NCI-H1417 treated with DMSO at 0.1 percent for 48 hours (cell line): ENCODE measurements at places on chromosomes 1 and 21.

- peak; percentile 45 for DNase-seq
These were observed 150.2 kb downstream of the CAMTA1 start for GRCh38 chr1:6935361-6935883.

GRCh38 chr1:24465099-24465498 lies 37.5 kb upstream of the RCAN3 start:
- DNase-seq = no peak

- DNase-seq = no peak
These were observed 11.5 kb downstream of the ADAMTSL4 start for GRCh38 chr1:150560576-150561253.

DNA sequence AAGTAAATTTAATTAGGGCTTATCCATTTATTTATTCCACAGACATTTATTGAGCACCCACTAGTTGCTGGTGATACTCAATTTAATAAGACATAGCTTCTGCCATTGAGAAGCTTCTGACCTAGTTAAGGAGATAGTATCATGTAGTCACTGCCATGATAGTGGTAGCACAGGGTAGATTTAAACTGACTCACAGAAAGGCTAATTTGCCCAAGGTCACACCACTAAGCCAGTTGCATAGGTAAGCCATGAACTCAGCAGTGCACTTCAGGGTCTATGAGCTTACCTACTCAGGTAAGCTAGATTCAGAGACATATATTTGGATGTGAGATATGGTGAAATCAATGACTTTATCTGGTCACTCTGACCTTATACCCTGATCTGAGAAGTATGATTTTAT lies 168.4 kb downstream of the TNFSF18 start:
- no peak for DNase-seq

DNA sequence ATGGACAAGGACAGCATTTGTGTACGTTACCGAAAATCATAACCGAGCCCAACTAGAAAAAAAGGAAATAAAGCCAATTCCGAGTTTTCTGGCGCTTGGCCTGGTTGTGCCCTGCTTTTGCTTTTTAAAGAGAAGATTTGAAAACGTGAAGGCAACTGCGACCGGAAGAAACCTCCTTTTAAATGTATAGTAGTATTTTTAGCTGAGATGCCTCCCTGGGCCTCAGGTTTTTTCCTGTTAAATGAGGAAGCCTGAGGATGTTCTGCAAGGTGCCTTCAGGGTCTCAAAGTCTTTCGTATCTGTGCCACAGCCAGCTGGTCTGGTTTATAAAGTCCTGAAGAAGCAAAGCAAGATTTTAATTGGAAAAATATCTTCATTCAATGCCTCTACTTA lies 371 bp upstream of the ODF2L start:
- DNase-seq = no peak

GRCh38 chr1:161285521-161285920 lies 24.2 kb downstream of the MPZ start:
- no peak for DNase-seq

DNA sequence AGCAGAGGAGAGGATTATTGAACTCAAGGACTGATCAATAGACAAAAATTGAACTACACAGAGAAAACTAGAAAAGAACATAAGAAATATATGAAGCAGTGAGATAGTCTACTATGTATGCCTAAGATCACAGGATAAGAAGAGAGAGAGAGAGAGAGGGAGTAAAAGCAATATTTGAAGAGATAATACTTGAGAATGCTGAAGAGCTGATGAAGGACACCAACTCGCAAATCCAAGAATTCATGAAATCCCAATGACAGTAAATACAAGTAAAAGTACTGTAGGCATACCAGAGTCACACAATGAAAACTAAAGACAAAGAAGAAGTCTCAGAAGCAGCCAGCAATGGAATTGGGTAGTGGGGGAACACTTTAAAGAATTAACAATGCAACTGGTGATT lies 260.1 kb upstream of the SPAG17 start:
- DNase-seq = no peak

DNA sequence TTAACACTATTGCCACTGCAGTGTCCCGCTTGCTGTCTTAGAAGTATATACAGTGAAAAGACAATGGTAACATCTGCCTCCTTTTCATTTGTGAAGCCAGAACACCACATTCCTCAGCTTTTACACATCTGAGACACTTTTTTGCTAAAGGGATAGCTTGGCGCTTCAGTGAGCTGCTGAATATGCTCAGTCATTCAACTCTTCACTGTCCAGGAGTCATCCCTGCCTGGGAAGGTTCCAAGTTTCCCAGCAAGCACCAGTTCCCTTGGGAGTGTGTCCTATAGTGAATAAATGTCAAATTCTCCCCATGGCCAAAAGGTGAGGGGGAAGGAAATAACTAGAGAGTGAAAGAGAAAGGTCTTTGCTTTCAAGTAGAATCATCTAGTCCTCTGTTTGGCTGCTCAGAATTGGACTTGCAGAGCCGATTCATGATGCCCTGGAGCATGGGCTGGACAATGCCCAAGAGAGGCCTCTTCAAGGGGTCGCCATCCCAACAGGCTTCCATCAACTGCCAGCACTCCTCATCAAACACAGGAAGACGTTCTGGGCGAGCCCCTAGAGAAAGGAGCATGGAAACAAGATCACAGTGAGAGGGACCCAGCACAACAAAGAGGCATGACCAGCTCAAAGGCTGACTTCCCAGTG lies 25.5 kb upstream of the RBBP5 start:
- no peak for DNase-seq

- DNase-seq = no peak
These were observed 83.5 kb downstream of the SYF2 start for GRCh38 chr1:25148673-25149300.

DNA sequence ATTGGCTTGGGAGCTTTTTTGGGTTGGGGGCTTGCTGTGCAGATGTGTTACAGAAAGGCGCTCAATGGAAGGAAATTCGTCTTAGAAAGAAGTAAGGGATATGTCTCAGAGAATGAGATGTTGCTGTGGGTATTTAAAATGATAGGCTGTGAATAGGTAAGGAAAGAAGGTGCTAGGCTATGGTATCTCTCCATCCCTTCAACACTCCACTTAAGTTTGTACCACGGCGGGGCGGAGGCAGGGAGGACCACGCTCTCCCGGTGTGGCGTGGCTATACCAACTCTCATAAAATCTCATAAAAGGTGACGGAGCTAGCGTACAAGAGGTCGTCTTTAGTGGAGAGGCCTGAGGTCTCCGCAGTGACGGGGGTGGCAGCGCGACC lies 305 bp upstream of the RPS6KC1 start:
- DNase-seq = no peak

DNA sequence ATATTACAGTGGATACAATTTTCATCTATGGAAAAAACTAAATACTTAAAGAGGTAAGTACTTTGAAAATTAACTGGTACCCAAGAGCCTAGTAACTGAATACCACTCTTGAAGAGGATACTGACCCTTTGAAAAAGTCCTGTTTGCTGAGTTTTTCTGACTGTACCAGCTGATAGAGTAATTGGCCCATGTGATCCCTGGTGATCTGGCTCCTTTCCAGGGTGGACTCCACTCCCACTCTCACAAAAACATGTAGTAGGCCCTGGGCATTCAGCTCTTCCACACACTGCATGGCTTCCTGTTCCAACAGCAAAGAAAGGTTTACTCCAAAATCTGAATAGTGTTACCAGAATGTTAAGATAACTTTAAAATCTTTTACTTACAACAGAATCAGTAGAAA lies 53.6 kb upstream of the HP1BP3 start:
- DNase-seq = no peak

GRCh38 chr1:42529724-42530181 lies 66.7 kb downstream of the CCDC30 start:
- no peak for DNase-seq

DNA sequence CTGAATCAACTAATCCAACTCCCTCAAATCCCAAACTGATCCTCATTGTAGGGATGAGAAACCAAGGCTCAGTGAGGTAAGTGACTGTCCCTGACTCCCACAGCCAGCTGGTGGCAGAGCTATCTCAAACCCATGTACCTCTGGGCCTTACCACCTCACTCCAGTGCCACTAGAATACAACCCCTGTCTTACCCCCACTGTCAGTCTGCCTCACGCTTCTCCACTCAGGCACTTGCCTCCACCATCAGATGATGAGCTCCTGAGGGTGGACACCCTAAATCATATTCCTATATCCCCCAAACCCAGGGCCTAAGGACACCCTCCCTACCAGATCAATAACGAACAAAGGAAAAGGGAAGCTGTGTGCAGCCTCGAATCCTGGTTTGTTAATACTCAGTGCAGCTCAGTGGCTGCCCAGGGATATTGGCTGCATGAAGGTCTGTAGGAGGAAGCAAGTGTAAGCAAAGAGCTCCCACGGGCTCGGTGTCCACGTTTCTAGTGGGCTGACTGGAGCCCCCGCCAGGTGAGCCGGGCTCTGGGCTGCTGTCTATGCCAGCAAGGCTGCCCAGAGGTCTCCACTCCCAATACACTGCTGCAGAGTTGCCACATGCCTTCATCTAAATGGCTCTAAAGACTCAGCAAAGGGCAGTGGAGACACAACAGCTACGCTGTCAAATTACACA lies 533.4 kb downstream of the MATN1 start:
- DNase-seq = no peak

DNA sequence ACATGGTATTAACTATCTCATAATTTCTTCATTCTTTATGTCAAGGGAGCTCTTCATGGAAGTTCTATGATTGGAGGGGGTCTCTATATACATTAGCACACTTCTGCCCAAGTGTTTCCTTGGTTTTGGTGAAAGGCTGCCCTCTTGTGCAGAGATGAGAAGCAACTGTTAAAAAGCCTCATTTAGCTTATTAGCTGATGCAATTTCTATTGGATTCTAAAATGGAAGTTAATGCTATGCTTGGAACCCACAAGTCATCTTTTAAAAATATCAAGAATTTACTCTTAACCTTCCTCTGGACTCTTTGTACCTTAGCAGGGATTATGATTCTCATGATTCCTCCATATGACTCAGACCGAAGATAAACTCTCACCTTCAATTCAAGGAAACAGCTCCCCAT lies 328.9 kb downstream of the PTBP2 start:
- DNase-seq = no peak

GRCh38 chr1:66210635-66211244 lies 323.2 kb upstream of the SGIP1 start:
- no peak for DNase-seq

GRCh38 chr1:229073251-229073650 lies 197.7 kb upstream of the RAB4A start:
- DNase-seq = no peak

DNA sequence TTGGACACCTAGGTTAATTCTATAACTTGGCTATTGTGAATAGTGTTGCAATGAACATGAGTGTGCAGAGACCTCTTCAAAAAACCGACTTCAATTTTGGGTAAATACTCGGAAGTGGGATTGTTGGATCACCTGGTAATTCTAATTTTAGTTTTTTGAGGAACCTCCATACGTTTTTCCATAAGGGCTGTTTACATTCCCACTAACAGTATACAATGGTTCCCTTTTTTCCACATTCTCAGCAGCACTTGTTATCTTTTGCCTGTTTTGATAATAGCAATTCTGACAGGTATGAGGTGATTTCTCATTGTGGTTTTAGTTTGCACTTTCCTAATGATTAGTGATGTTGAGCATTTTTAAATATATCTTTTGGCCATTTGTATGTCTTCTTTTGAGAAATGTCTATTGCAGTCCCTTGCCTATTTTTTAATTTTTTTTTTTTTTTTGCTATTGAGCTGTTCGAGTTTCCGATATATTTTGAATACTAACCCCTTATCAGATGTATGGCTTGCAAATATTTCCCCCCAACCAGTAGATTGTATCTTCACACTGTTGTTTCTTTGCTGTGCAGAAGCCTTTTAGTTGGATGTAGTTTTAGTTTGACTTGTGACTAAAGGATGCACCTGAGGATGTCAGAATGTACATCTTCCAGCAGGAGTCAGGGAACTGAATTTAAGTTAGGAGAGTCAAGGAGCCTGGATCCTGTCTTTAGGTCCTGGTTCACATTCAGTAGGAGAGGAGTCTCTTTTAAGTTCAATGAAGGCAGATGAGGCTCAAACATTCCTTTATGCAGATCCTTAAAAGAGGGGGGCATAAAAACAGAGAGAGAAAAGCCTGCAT lies 120.0 kb downstream of the S1PR1 start:
- DNase-seq = no peak

DNA sequence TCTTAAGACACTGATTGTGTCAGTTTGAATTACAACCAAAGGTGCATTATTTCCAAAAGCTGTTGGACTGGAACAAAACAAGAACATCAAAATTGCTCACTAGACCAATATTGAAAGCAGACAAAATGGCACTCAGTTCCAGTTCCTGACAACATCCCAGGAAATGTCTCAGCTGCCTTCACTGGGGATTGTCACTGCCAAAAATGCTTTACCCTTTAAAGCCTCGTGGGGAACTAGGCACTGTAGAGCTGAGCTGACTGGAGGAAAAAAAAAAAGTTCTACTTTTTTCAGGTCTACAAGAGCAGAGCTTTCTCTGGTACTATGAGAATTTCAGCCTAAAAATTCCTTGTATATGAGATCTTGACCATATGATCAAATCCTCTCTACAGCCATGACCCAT lies 21.9 kb downstream of the GPR52 start:
- DNase-seq = no peak

DNA sequence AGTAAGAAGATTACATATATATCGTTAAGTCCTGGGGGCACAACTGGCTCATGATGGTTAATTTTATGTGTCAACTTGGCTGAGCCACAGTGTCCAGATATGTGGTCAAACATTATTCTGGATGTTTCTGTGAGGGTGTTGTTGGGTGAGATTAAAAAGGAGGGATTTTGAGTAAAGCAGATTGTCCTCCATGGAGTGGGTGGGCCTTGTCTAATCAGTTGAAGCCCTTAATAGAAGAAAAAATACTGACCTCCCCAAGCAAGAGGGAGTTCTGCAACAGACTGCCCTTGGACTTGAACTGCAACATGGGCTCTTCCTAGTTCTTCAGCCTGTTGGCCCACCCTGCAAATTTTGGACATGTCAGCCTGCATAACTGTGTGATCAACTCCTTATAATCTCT lies 311.6 kb downstream of the RPS6KC1 start:
- DNase-seq = no peak
